Stomach (tissue), 19 donors: ENCODE measurements at places on chromosomes 5 and 9. TPM values are rescaled to one million over a fixed set of nuclear protein-coding genes. Genes with fewer than 3 reads are reported as not detected.
A peak's percentile ranks its signal among the peaks of the same experiment; 100 is the strongest.

The C9orf153 gene
- polyA plus RNA-seq, result not detected

The KIF2A gene
- 4.7 TPM for polyA plus RNA-seq

GRCh38 chr9:2039294-2040180, 24.4 kb downstream of the SMARCA2 start:
- no peak for DNase-seq

- DNase-seq, result no peak
Measured at GRCh38 chr9:90956026-90956810, 154.6 kb downstream of the SYK start.

GRCh38 chr5:171649075-171649401, 136.6 kb upstream of the SMIM23 start:
- no peak for DNase-seq

GRCh38 chr9:126942399-126942798, 27.8 kb downstream of the RALGPS1 start:
- DNase-seq, result no peak

GRCh38 chr9:90860382-90860781, 58.8 kb downstream of the SYK start:
- no peak for DNase-seq

DNA sequence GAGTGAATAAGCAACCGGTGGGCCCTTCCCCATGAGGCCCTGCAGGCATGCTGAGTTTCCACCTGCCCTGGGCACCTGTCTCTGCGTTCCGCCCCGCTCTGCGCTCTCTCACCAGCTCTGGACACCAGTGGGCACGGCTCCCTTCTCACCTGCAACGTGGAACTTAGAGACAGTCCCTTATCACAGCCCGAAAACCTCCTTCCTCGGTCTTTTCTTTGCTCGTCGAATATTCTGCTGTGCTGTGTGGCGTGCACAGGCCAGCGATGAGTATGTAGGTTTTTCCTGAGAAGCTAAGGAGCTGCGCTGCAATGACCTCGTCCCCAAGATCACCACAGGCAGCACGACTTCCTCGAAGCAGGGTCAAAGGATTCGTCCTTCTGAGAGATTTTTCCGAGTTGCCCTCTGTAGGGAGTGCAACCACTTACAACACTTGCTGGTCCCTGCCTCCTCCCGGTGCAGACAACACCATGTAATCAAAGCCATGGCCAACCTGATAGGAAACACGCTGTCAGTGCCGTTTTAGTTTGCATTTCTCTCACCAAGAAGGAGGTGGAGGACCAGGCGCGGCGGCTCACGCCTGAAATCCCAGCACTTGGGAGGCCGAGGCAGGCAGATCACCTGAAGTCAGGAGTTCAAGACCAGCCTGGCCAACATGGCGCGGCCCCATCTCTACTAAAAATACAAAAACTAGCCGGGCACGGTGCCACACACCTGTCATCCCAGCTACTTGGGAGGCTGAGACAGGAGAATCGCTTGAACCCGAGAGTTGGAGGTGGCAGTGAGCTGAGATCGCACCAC, 27.2 kb upstream of the NOTCH1 start:
- DNase-seq, result no peak

GRCh38 chr9:106526716-106527204, 336.2 kb upstream of the ZNF462 start:
- DNase-seq, result no peak

DNA sequence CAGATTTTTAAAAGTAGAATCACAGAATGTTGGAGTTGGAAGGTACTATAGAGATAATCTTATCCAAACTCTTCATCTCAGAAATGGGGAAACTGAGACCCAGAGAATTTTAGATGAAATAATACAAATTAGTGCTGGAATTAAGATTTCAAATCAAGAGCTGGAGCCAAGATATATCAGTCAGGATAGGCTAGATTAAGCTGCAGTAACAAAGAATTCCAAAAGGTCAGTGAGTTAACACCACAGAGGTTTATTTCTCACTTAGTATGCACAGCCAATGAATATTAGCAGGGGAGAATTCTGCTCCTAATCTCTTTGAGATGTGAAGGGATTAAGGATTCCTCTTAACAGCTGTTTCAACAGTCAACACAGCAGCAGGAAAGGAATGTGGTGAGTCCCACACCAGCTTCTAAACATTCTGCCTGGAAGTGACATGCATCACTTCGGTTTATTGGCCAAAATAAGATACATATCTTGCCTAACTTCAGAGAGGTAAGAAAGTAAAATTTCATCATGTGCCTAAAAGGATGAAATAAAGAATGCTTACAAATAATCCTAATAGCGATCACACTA, 136.8 kb downstream of the FRMD3 start:
- DNase-seq, result no peak

DNA sequence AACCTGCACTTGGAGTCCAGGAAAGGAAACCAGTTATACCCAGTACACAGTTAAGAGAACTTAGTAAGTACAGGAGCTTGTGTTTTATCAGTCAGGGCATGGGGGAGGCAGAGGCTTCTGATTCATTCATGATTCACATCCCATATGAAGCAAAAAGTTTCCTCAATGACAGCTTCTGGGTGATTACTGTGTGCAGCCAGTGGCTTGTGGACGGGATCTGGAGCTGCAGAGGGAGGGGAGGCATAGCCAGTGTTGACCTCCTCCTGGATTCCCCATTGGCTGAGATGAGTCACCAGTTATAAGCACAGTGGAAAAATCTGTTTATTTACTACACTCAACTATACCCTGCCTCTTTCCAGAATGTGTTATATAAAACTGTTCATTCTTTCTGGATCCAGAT, 17.7 kb downstream of the IL31RA start:
- no peak for DNase-seq

The CCDC112 gene
- polyA plus RNA-seq, result 5.2 TPM

The SYK gene
- polyA plus RNA-seq, result 7.2 TPM

The AGGF1 gene
- polyA plus RNA-seq, result 9.7 TPM

- DNase-seq, result no peak
Measured at GRCh38 chr9:133807818-133808217, 69.7 kb upstream of the SARDH start.

DNA sequence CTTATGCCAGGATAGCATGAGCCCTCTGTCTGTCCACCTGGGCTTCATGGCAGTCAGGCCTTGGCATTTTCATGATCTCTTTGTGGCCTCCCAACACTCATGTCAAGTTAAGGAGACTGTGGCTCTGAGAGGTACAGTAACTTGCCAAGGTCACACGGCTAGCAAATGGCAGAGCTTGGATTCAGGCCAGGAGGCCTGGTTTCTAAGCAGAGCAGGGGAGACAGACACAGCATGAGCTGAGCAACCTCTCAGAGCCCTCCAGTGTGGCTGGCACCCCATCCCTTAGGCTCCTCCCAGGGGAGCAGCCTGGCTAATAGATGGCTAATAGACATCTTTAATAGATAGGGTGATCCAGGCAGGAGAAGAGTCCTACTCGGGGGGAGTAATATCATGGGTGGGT, 4.1 kb downstream of the SYNPO start:
- DNase-seq, result no peak

The RNF208 gene
- polyA plus RNA-seq, result 13.9 TPM

DNA sequence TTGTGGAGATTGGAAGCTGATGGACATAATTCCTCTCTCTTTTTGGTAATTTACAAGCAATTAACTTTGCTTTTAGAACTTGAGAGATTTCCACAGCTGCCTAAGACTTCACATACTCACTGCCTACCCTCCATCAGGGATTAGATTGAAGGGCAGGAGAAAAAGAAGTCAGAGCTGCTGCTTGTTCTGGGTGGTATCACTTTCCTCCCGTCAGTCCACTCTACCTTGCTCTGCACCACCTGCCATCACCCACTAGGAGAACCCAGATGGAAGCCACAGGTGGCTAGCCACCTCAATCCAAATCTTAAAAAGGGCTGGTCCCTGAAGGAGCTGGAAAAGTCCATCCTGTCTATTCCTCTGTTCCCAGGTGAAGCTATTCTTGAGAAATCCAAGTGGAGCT, 10.5 kb downstream of the IRF1 start:
- no peak for DNase-seq

The FBXL7 gene
- polyA plus RNA-seq, result 9.8 TPM

DNA sequence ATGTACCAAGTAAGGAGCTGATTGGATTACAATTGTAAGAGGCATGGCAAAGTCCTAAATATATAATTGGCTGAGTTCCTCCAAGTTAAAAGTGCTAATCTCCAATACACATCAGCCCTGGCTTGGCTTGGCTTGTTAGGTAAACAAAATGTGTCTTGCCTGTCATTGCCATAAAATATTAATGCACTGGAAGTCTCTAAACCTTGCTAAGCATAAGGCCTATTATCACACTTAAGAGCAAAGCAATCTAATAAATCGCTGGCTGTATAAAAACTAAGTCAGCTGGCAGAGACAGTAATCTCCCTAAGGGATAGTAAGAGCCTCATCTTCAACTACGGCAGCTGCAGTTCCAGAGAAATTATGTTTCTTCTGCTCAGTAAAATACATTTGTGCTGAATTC, 418.6 kb upstream of the GRAMD2B start:
- DNase-seq, result no peak

The MOB3B gene
- polyA plus RNA-seq, result 4.0 TPM

The NUTM2F gene
- not detected for polyA plus RNA-seq

GRCh38 chr5:43482490-43483297, 971 bp downstream of the TMEM267 start:
- peak; percentile 16 for DNase-seq

GRCh38 chr9:27785714-27786100, 212.4 kb upstream of the C9orf72 start:
- DNase-seq, result no peak

DNA sequence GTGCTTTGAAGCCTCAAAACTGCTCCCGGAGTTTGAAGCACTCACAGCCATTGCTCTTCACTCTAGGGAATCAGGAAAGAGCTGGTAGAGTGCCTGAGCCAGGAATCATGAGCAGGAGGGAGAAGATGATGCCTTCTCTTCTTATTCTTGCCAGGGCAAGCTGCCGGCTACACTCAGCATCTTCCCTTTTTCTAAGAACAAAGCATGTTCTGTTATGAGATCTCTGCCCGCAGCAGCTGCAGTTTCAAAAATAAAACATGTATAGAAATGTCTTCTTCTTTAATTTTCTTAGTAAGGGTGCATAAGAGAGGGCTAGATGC, 57.9 kb upstream of the RICTOR start:
- no peak for DNase-seq

DNA sequence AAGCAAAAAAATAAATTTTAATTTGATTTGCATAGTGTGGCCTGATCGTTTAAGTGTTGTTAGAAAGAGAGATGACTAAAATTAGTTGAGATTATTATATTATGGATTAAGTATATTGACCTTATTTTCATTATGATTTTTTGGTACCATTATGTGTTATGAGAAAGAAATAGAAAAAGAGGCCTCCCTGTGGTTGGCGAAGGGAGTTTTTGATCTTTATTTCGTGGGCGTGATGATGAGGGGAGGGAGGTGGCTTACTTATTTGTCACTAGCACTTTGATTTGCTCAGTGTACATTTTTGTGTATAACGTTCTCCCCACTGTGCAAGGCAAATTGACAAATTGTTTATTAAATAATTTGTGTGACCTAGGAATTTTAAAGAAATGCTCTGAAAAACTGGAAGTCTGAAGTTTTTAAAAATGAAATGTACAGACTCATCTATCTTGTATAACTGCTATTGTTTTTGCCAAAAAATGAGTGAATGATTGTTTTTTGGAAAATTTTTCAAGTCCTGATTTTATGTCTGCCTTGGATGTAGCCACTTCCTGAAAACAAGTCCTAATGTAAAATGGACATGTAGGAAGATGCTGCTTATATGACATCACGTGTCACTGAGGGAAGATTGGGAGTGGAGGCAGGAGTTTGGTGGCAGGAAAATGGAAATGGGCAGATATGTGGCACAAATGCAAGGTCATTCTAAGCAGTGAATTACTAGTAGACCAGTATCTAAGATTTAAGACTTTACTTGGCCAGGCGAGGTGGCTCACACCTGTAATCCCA, 3.0 kb downstream of the DAPK1 start:
- no peak for DNase-seq

- DNase-seq, result no peak
Measured at GRCh38 chr5:98489021-98489420, 284.4 kb upstream of the RGMB start.

DNA sequence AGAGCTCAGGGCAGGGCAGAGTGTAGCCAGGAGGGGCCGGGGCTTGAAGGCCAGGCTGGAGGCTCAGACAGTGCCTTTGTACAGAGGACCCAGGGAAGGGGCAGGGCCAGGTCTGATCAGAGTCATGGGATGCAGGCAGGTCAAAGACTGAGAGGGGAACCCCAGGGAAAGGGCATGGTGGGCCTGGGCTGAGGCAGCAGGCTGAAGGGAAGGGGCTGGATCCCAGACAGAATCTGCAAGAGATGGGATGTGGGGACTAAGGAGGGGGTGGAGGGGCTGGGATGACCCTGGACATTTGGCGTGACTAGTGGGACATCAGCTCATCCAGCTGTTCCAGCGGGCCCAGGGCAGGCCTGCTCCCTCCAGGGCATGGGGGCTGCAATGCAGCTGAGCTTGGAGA, 15.5 kb upstream of the MRNIP start:
- DNase-seq, result no peak

- no peak for DNase-seq
Measured at GRCh38 chr9:132506977-132507669, 75.3 kb upstream of the BARHL1 start.

DNA sequence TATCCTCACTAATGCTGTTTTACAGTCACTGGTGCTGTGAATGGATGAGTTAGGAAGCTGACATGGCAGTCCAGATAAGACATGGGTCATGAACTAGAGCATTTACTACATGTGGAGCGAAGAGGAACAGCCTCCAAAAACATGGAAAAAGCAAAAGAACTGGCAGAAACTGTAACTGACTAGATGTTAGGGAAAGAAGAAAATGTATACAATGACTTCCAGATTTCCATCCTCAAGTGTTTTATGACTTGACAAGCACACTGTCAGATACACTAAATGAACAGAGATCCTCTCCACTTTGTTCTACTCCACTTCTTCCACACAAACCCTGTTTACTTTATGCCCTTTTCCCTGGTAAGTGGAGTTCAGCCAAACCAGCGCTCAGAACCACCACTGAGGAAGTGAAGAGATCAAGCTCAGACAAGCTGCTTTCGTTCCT, 11.5 kb downstream of the HMGCS1 start:
- DNase-seq, result no peak

- DNase-seq, result peak; percentile 77
Measured at GRCh38 chr5:149790276-149790675, 60.2 kb downstream of the PPARGC1B start.

DNA sequence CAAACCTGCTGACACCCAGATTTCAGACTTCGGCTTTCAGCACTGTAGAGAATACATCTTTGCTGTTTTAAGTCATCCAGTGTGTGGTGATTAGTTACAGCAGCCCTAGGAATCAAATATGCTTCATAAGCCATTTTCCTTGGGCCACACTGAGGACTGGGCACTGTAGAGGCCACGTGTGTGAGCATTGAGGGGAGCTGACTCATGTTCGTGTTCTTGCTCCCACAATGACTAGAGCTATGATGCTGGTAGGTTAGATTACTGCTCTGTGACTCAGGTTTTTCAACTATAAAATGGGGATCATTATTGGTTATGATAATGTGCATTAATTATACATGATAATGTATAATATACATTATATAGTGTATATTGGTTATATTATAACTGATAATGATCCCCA, 96.5 kb upstream of the PALM2AKAP2 start:
- DNase-seq, result no peak

The PCDHGA5 gene
- not detected for polyA plus RNA-seq

DNA sequence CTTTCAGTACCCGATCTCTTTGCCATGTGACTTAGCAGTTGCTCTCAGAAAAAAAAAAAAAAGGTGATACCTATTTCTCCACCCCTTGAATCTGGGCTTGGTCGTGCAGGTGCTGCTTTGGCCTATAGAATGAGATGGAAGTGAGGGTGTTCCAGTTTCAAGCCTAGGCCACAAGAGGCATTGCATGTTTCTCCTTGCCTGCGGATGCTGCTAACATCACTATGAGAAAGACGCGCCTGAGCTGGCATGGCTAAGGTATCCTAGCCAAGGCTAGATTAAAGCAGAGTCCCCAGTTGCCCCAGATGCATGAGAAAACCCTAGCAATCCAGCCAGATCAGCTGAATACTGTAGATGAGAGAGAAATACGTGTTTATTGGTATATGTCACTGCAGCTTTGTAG, 14.7 kb upstream of the CSF1R start:
- DNase-seq, result no peak
